GM19239 (cell line): ENCODE measurements at places on chromosomes 12 and 14.

DNA sequence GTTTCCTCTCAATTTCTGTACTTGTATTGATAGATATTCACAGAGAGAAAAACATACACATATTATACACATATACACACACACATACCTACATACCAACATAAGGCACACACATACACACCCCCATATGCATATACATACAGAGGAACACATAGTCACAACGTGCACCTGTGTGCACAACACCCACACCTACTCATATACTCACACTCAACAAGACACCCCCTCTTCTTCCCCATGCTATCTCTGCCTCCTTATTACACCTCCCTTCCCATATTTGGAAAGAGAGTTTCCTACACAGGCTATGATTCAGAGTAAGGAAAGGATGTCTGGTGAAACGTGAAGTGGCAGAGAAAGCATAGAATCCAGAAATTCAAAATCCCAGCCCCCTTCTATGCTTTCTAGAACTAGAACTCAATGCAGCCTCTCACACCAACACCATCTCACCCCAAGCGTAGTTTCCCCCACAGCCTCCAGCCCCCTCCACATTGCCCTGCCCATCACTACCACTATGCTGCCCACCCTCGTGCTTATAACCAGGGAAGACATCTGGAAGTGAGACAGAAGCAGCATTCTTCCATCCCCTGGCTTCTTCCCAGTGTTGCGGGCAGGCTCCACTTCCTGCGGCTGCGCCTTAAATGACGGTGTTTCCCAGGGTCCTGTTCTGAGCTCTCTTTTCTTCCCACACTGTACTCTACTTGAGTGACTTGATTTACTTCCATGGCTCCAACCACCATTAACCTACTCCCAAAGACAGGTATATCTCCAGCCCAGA lies 2.4 kb downstream of the RNASE8 start:
- no peak for DNase-seq

- DNase-seq, result no peak
Measured at GRCh38 chr12:109702111-109702841, 11.3 kb upstream of the FAM222A start.

GRCh38 chr12:71871116-71871515 lies 31.6 kb downstream of the TBC1D15 start:
- DNase-seq, result no peak

GRCh38 chr12:92136965-92137721 lies 8.5 kb downstream of the BTG1 start:
- DNase-seq, result no peak

GRCh38 chr12:15443050-15443449 lies 120.7 kb downstream of the PTPRO start:
- DNase-seq, result no peak

GRCh38 chr14:100524233-100524932 lies 62.8 kb downstream of the BEGAIN start:
- no peak for DNase-seq

DNA sequence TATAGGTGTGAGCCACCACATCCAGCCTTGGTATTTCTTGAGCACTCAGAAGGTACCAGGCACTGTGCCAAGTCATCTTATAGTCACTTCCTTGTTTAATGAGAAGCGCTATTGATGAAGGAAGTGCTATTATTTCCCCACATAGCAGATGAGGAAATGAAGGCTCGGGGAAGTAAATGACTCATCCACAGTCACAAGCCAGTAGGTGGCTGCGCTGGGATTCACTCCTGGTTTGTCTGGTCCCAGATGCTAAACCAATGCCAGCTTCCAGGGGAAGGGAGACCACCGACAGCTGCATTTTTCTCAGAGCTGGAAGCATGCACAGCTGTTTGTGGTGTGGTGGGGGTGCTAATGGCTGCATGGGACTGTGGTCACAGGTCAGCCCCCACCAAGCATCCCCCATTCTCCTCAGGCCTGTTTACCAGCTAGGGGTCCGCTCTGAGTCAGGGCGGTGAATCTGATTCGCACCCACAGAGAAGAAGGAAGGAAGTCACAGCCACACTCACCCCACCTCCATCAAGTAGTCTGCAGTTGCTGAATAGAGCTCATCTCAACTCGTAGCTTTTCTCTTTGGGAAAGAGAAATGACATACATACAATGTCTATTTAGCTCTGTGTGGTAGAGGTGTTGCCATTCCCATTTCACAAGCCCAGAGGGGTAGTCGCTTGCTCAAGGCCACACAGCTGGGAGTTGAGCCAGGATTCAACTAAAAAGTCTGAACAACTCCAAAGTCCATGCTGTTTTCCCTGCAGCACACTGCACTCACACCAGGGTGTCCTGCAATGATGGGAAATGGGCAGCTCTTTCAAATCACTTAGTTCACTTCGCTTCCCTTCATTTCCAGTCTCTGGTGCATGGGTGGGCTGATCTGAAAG lies 6.3 kb upstream of the LTBP2 start:
- DNase-seq, result no peak

GRCh38 chr14:24159777-24160498 lies 1.1 kb upstream of the IRF9 start:
- DNase-seq, result no peak

- no peak for DNase-seq
Measured at GRCh38 chr12:109359131-109359690, 11.5 kb downstream of the MYO1H start.

DNA sequence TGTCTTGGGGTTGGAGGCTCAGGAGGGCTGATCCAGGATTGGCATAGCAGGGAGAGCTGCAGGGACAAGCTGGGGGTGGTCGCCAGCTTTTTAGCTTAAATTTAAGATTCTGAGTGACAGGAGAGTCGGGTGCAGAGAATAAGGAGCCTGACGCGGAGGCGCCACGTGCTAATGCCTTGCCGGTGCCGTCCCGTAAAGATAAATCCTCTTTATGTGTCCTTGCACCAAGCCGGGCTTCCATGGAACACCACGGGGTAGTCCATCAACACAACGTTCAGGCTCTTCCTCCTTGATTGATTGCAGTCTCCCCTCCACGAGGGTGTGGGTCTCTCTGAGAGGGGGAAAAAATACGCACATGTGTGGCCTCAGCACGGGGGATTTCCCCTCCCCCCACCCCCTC lies 3.9 kb downstream of the DLK1 start:
- no peak for DNase-seq

DNA sequence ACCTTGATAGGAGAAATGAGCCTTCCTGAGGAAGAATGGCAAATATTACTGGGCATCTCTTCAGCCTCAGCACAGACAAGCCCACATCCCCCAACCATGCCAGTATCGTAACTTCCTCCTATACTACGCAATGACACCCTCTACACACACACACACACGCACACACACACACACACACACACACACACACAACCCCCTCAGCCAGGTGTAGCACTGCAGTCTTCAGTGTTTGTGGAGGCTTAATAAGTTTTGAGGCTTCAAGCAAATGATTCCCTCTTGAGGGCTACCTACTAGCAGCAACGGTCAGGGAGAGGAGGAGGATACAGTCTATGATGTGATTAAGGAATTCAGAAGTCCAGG lies 1.6 kb downstream of the DGKA start:
- no peak for DNase-seq

- no peak for DNase-seq
Measured at GRCh38 chr14:75040507-75040906, 10.8 kb downstream of the MLH3 start.

DNA sequence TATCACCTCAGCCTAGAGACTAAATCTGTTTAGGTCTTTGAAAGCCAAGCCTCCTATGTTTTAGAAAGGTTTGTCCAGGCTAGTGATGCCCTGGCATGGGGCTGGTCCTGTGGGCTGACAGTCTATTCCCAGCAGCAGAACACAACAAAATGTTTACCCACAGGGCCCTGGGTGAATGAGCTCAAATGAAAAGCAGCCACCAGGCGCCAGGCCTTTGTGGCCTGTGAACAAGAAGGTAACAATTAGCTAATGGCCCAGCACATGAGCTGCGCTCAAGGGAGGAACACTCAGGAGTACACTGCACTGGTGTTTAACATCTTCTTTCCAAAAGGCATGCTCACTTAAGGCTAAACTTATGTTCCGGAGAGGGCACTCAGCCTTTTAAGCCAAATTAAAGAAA lies 202.2 kb downstream of the MON2 start:
- no peak for DNase-seq

DNA sequence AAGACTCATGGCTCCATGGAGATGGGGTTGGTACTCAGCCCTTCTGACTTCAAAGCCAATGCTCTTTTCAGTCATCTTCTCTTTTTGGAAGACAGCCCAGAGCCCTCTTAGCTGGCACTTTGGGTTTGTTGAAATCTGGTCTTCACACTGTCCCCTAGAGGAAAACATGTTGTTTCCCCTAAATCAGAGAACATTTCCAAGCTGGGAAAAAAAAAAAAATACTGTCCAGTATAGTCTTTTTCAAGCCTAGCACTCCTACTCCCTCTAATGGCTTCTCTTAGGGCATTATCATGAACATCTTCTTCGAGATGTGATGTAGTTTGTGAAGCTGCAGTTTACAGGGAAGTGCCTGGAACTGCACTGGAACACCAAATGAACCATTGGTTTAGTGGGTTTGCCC lies 3.0 kb upstream of the ZC3H14 start:
- DNase-seq, result no peak

DNA sequence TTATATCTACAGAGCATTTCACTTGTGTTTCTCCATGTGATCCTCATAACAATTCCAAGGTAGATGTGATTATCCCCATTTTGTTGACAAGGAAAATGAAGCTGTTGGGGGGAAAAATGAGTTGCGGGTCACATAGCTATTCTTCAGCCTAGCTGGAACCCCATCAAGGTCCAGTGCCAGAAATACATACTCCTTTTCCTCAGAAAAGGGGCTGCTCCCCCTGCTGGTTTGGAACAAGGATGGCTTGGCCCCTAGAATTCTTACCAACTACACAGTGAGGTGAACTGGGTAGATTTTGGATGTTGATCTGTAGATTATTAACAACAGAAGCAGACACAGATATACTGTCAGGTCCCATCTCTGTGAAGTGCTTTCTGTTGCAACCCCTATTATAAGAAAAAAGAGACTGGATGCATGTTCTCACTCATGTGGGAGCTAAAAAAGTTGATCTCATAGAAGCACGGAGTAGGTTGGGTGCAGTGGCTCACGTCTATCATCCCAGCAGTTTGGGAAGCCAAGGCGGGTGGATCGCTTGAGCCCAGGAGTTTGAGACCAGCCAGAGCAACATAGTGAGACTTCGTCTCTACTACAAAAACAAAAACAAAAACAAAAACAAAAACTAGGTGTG lies 8.9 kb downstream of the IKZF4 start:
- peak; percentile 45 for DNase-seq
